ENCODE measurements at places on chromosomes 5 and 9.

- no peaks in the 10 kb centered on the region for H3K4me1 ChIP-seq
- H3K27me3 ChIP-seq, result peaks cover 2% of the 10 kb centered on the region
- no peaks in the 10 kb centered on the region for H3K36me3 ChIP-seq
- H3K4me3 ChIP-seq, result no peak overlapping the region
- no peak for DNase-seq
These were observed 84.1 kb downstream of the FEM1C start for GRCh38 chr5:115460472-115460871.

DNA sequence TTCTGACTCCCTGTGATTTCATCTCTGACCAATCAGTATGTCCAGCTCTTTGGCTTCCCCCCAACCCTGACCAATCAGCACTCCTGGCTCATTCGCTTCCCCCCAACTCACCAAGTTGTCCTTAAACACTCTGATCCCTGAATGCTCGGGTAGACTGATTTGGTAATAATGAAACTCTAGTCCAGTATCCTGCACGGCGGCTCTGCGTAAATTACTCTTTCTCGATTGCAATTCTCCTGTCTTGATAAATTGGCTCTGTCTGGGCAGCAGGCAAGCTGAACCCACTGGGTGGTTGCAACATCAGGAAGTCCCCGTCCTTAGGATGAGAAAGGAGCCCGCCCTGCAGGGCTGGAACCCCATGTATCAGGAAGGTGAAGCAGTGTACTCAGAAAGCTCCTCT is 10.4 kb downstream of the FCN2 start:
- no peaks in the 10 kb centered on the region for H3K27me3 ChIP-seq
- H3K27ac ChIP-seq, result no peak overlapping the region
- DNase-seq, result no peak
- no peaks in the 10 kb centered on the region for H3K36me3 ChIP-seq
- no peaks in the 10 kb centered on the region for H3K4me1 ChIP-seq

DNA sequence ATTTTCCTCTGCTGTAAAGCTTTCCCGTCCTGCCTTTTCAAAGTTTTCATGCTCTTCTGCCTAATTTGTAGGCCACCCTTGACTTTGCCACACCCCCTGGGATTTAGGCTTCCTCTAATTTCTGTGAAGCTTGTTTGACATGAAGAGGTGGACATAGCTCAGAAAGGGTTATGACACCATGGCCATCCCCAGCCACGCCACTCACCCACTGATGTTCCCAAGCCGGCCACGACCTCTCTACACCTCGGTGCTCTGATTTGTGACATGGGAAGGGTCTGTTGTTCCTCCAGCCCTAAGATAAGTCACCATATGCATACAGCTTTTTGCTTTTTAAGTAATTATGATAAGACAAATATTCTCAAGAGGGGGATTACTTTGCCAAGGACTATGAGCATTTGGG is 139.5 kb downstream of the BARX1 start:
- peaks cover 4% of the 10 kb centered on the region for H3K27me3 ChIP-seq
- no peaks in the 10 kb centered on the region for H3K4me1 ChIP-seq
- no peaks in the 10 kb centered on the region for H3K36me3 ChIP-seq
- no peak overlapping the region for H3K27ac ChIP-seq
- no peak overlapping the region for H3K4me3 ChIP-seq

DNA sequence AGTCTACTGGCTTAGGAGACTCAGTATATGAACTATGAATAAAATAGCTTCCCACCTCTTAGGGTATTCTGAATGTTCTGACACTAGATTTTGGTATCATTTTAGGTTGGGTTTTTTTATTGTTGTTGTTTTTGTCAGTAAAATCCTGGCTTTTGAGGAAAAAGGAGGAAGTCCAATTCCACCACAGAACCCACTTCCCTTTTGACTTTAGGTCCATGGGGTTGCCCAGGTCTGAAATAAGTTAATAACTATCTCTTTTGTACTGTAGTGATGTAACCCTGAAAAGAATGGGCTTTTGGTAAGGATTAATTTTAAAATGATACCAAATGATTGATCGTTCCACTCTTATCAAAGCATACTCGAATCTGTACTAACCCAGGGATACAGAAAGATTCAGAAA is 29.1 kb upstream of the IL12B start:
- no peaks in the 10 kb centered on the region for H3K4me1 ChIP-seq
- DNase-seq, result no peak
- H3K27ac ChIP-seq, result no peak overlapping the region
- no peaks in the 10 kb centered on the region for H3K27me3 ChIP-seq
- H3K36me3 ChIP-seq, result no peaks in the 10 kb centered on the region

- no peaks in the 10 kb centered on the region for H3K27me3 ChIP-seq
- DNase-seq, result peak; percentile 2
- H3K27ac ChIP-seq, result no peak overlapping the region
These were observed 13.3 kb downstream of the DCANP1 start for GRCh38 chr5:135433681-135434426.

DNA sequence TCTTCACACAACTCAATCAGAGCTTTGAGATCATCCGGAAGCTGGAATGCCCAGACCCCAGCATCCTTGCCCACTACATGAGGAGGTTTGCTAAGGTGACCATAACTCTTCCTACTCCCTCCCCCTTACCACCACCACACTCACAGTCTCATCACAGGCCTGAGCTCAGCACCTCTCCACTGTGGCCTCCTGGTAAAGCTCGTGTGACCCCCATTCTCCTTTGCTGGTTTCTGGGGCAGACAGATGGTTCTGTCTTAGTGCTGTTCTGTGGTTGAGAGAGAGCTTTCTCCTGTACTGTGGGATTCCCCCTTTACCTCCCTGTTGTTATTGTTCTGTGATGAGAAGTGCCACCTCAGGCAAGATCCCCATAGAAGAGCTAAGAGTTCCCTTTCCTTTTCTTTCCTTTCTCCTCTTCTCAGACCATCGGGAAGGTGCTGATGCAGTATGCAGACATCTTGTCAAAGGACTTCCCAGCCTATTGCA is 92.7 kb upstream of the RUSC2 start:
- no peak overlapping the region for H3K4me3 ChIP-seq
- H3K27me3 ChIP-seq, result peaks cover 3% of the 10 kb centered on the region
- DNase-seq, result no peak
- no peaks in the 10 kb centered on the region for H3K4me1 ChIP-seq
- no peaks in the 10 kb centered on the region for H3K36me3 ChIP-seq

DNA sequence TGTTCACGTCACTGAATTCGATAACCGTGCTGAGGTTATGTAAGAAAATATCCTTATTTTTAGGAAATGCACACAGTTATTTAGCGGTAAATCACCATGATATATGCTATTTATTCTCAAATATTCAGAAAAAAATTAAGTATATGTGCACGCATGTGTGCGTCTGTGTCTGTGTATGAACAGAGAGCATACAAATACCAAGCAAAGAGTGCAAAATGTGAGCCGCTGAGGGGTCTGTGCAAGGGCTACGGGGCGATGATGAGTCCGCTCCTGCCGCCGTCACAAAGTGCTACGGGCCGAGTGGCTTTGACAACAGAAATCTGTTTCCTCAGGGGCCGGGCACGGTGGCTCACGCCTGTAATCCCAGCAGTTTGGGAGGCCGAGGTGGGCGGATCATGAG is 6.9 kb upstream of the UCK1 start:
- no peak overlapping the region for H3K4me3 ChIP-seq
- H3K4me1 ChIP-seq, result peaks cover 18% of the 10 kb centered on the region
- no peaks in the 10 kb centered on the region for H3K36me3 ChIP-seq
- no peaks in the 10 kb centered on the region for H3K27me3 ChIP-seq

- no peak overlapping the region for H3K27ac ChIP-seq
- H3K4me1 ChIP-seq, result no peaks in the 10 kb centered on the region
- H3K27me3 ChIP-seq, result peaks cover 2% of the 10 kb centered on the region
- no peaks in the 10 kb centered on the region for H3K36me3 ChIP-seq
- no peak overlapping the region for H3K4me3 ChIP-seq
These were observed 156.2 kb downstream of the MELK start for GRCh38 chr9:36728651-36729520.

DNA sequence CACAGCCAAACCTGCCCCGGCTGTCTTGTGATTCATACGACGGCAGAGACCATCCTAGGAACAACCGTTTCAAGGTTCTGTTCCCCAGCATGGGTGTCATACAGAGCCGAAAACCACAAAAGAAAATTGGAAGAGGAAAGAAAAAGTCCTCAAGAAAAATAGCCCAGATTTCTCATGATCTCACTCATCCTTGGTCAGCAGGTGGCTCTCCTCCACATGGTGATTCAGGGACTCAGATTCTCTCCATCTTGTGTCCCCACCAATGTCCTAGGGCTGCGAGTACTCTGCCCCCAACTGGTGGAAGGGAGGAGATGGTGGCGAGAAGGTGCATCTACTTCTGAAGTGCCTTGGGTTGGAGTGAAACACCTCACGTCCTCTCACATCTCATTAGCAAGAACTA is 25.6 kb downstream of the PDZD2 start:
- no peak overlapping the region for H3K4me3 ChIP-seq
- no peaks in the 10 kb centered on the region for H3K27me3 ChIP-seq
- H3K36me3 ChIP-seq, result no peaks in the 10 kb centered on the region
- H3K4me1 ChIP-seq, result no peaks in the 10 kb centered on the region
- peak; percentile 6 for DNase-seq

DNA sequence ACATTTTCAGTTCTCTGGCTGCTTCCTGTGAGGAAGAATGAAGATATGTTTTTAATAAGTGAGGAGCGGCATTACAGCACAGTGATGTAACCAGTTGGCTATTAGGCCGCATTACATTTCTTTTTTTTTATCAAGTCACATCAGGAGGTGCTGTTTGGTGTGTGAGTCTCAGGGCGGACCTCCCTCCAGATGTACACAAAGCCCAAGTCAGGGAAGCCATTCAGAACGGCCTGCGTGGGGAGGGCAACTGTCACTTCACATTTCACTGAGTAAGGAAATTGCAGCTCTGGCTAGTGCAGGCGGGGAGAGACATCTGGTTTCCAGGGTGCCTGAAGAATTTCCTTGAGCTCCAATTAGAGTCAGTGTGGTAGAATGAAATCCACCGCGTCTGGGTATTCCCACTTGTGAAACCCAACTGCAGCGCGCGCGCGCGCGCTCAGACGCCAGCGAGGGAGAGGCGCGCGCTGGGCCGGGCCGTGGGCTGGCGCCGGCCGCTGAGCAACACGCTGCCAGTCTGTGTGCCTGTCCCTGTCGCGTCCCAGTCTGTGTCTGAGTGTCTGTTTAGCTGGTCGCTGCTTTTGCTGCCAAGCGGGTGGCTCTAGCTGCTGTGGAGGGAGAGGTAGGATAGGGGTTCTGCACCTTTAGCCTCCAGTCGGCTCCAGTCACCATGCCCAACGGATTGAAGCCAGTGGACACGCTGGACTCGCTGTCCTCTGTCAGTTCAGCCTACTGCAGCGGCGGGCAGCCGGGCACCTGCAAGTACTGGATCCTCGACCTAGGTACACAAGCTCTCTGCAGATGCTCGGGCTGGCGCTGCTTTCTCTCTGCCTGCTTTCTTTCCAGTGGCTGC is 140.8 kb upstream of the OTULINL start:
- no peaks in the 10 kb centered on the region for H3K27me3 ChIP-seq
- no peak for DNase-seq
- H3K27ac ChIP-seq, result no peak overlapping the region
- H3K36me3 ChIP-seq, result no peaks in the 10 kb centered on the region
- H3K4me3 ChIP-seq, result no peak overlapping the region
- H3K4me1 ChIP-seq, result no peaks in the 10 kb centered on the region
